ENCODE measurements at places on chromosomes 6 and 20.
A peak's percentile ranks its signal among the peaks of the same experiment; 100 is the strongest.

DNA sequence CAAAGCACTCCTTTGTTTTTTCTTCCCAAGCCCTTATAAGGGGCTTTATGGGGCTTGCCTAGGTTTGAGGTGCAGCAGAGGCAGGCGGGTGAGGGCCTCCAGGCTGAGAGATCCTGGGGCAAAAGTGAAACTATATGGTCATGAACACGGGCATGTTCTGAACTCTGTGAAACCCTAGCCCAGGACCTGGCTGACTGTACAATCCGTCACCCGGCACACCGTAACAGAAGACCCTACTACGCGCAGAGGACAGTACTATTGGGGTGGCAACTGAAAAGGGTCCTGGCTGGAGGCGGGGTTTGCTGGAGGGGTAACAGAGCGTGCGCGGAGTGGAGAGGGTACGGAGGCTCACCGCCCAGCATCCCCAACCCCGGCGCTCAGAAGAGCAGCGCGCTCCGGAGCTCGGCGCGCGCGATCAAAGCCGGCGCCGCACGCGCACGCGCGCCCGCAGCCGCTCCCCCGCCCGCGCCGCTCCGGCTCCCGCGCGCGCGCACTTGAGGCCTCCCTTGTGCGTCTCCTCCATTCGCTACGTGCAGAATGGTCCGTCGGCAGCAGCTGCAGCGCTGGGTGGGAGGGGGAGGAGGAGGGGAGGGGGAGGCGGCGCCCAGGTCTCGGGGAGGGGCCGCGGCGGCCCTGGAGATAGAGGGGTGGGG is 54.2 kb downstream of the MRPL14 start:
- no peak for DNase-seq

GRCh38 chr6:134928151-134928900 is 21.6 kb downstream of the ALDH8A1 start:
- no peak for DNase-seq

- DNase-seq: no peak
These were observed 103.0 kb upstream of the HS3ST5 start for GRCh38 chr6:114445846-114446245.

GRCh38 chr6:50661636-50662035 is 51.7 kb upstream of the TFAP2D start:
- DNase-seq: no peak

DNA sequence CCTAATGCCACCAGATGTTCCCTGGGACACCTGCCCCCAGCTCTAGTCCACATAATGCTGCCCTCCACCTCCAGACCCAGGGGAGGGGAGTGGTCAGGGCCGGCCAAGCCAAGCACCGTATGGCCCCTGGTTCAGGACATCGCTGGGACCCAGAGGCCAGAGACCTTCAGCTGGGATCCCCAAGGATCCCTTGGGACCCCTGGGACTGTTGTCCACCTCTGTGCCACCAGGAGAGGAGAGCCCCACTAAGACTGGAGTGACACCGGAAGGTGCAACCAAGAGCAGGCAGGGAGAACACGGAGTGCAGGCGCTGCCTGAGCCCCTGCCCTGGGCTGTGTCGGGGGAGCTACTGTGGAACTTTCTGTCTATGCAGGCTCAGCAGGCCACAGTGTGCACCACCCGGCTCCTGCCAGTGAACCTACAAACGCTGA is 43.6 kb downstream of the CTCFL start:
- DNase-seq: no peak

- peak; percentile 37 for DNase-seq
These were observed 48.0 kb downstream of the GCLC start for GRCh38 chr6:53496797-53497375.

- DNase-seq: no peak
These were observed 73.7 kb downstream of the VEGFA start for GRCh38 chr6:43843669-43844171.

- DNase-seq: no peak
These were observed 209.7 kb downstream of the HDGFL1 start for GRCh38 chr6:22779062-22779461.

GRCh38 chr20:5127204-5127858 is 523 bp downstream of the CDS2 start:
- DNase-seq: no peak

DNA sequence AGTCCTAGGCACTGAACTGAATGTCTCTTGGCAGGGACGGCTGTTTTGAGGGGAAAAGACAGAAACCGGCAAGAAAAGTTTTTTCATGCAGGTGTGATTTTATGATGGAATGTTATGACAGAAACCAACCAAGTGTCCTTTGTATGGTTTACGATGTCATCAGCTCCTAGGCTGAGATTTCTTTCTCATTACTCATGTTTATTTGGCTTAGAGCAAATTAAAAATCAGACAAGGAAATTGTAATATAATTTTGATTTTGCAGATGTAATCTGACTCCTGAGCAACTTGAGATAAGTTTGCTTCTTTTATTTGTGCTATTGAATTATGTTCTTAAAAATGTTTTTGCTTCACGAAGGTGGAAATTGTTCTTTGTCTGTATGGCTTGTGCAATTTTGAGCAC is 58.8 kb upstream of the MAP3K7 start:
- DNase-seq: no peak

GRCh38 chr6:130148181-130148580 is 74.6 kb downstream of the SAMD3 start:
- no peak for DNase-seq

- peak; percentile 36 for DNase-seq
These were observed 343.4 kb downstream of the CDC5L start for GRCh38 chr6:44730771-44731391.

GRCh38 chr20:57774951-57775350 is 65.1 kb upstream of the PMEPA1 start:
- DNase-seq: no peak

DNA sequence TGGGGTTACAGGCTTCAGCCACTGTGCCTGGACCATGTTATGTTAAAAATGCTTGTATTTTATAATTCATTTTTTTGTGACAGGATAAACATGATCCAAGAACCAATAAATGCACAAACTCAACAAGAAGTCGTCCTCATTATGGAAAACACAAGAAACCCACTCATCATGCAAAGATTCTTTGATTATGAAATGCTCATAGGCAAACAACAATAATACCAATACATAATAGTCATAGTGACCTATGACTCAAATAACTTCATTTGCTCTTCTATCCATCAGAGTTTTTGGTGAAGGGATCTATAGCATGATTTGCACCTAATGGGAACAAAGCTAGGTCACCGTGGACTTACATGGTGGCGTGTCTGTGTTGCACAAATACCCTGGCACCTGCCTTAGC is 217.1 kb upstream of the THEMIS start:
- no peak for DNase-seq

DNA sequence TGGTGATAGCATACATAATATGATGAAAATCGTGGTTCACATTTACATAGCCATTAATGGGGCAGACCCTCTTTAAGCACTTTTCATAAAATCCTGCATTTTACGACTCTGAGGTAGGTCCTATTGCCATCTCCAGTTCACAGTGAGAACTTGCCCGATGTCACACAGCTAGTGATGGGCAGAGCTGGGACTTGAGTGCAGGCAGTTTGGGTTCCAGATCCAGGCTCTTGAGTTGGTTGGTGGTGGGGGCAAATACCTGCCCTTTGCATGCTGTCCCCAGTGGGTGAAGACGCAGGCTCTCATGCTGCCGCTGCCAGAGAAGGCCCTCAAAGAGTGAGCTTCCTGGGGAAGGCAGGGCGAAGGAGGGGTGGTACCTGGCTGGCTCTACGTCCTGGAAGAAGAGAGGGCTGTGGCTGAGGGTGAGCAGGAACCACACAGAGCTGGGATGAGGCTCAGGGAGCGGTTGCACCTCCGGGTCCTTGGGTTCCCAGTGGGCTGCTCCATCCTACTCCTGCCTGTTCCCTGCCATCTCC is 6.1 kb upstream of the BAK1 start:
- DNase-seq: no peak

- DNase-seq: no peak
These were observed 48.4 kb upstream of the MEI4 start for GRCh38 chr6:77604476-77604875.

DNA sequence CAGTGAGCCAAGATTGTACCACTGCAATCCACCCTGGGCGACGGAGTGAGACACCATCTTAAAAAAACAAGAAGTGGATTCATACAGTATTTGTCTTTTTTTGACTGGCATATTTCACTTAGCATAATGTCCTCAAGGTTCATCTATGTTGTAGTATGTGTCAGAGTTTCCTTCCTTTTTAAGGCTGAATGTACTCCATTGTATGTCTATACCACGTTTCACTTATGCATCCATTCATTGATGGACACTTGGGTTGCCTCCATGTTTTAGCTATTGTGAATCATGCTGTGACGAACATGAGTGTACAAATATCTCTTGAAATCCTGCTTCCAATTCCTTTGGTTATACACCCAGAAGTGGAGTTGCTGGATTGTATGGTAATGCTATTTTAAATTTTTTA is 28.9 kb upstream of the FAM83D start:
- no peak for DNase-seq

DNA sequence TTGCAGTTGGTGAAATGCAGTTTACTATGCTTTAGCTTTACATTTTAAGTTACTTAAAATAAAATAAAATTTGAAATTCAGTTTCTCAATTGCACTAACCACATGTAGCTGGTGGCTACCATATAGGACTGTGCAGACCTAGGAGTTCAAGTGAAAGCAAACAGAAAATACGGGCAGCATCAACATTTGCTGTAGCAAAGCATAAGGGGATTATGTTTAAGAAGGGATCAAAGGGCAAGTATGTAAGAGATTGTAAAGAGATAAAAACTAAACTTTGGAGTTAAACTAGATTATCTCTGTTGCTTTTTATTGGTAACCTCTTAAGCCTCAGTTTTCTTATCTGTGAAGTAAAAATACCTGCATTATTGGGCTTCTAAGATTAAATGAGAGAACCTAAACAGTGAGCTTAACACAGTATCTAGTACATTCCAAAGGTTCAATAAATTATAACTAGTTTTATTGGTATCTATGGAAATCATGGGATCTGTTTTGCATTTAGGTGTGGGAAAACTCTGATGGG is 81.2 kb downstream of the SPTLC3 start:
- no peak for DNase-seq

GRCh38 chr20:44702776-44703175 is 12.4 kb upstream of the CCN5 start:
- peak; percentile 86 for DNase-seq

DNA sequence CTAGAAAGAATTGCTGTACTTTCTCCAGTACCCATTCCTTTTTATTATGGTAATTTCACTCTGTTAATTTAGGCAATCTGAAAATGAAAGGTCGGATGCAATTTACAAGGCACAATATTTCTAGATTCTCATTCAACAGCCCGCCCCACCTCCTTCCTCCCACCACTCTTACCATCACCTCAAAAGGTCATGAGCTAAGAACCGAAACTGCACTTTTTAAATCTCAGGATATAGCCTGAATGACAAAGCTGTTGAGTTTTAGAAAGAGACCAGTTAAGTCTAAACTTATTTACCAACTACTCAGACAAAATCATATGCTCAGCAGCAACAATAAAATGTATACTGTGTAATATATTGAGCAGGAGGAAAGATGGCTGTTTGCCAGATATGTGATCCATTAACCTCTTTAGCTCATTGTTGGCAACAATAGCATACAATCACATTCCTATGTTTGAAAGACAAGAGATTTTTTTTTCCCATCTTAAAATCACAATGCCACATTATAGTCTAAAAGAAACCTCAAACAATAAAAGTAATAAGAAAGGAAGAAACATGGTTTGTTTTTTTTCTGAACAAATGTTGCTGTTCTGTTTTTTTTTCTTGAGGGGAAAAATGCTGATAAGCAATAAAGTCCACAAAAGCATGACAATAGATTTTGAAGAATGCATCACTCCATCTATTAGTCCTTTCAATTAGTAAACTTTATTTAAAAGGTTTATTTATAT is 1.6 kb upstream of the HS3ST5 start:
- DNase-seq: no peak

- DNase-seq: no peak
These were observed 11.9 kb downstream of the PCMT1 start for GRCh38 chr6:149761438-149761837.

DNA sequence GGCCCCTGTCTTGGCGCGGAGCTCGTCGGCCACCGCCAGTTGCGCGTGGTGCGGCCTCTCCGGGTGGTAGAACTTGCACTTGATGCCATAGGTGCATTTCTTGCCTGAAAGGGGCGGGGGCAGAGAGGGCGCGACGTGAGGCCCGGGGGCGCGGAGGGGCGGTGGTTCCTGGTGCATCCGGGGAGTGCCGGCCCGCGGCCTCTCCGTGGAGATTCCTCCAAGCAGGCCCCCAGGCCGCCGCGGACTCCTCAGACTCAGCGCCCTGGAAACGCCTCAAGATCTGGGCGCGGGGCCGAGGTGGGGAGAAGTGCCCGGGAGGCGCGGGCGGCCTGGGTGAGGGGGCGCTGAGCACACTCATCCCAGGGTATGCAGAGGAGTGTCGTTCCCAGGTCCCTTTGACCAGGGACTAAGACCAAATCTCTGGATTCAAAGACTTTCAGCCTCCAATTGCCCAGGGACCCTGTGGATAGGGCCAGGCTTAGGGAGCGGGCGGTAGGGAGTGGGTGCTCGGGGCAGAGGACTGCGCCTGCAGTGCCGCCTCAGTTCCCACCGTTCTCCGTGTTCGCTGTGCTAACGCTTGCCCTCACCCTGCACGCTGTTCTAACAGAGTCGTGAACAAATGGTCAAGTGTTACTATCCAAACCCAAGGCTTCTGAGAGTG is 33.3 kb downstream of the ZC3H12D start:
- no peak for DNase-seq

GRCh38 chr20:21607971-21608725 is 94.3 kb upstream of the NKX2-2 start:
- DNase-seq: no peak

GRCh38 chr6:76250666-76251065 is 178.2 kb upstream of the IMPG1 start:
- no peak for DNase-seq

- no peak for DNase-seq
These were observed at the start of gene PCSK2 for GRCh38 chr20:17226410-17227218. Gene PCSK2 (plus strand): TSS chr20:17227040. CDS start chr20:17227306, 266 bp downstream.

GRCh38 chr6:42394881-42395620 is 56.7 kb downstream of the TRERF1 start:
- no peak for DNase-seq

- DNase-seq: no peak
These were observed 115.2 kb upstream of the BCLAF1 start for GRCh38 chr6:136404627-136405419.

- no peak for DNase-seq
These were observed 38.6 kb downstream of the PRDM1 start for GRCh38 chr6:106124437-106125430.

DNA sequence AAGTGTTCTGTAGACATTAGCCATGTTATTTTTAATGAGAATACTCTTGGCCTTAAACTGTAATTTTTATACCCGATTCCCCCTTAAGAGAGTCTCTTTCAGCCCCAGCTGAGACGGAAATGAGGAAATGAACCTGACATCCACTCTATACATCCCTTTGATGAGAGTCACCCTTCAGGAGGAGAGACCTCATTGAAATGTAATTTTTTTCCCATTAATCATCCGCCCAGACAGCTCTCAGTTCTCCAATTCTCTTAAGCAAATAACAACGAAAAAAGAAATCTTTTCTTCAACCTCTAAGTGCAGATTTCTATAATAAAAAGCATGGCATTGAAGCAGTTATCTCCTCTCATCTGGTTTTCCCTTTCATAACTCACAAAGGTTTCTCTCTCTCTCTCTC is 243.8 kb upstream of the PMEPA1 start:
- no peak for DNase-seq

GRCh38 chr20:23097636-23098580 is 11.8 kb upstream of the CD93 start:
- DNase-seq: no peak
